ENCODE measurements at places on chromosomes 11 and 22. TPM values are rescaled to one million over a fixed set of nuclear protein-coding genes. Genes with fewer than 3 reads are reported as not detected.
A peak's percentile ranks its signal among the peaks of the same experiment; 100 is the strongest.

DNA sequence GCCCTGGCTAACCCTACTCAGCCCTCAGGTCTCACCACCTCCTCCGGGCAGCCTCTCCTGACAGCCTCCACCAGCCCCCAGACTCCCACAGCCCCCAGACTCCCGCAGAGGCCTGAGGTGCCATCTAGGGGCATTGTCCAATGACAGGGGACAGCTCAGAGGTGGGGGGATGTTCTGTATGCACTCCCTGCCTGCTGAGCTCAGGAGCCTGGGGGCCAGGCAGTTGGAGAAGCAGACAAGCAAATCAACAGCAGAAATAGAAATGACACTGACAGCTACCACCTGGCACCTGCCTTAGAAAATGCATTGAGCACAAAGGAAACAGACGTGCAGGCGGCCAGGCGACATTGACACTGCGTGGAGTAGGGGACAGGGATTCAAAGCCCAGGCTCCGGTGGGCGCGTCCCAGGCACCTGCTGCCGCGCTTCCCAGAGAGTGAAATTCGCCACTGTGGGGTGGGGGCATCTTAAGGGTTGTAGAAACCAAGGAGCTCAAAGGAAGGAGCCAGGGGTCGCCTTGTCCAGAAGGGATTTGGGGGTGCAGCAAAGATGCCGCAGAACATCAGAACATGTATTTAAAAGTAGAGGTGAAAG lies 22.5 kb upstream of the WNT7B start:
- no peaks in the 10 kb centered on the region for H3K36me3 ChIP-seq
- no peaks in the 10 kb centered on the region for H3K27me3 ChIP-seq
- no peak for DNase-seq
- H3K4me3 ChIP-seq, result no peak overlapping the region

INSC gene
- total RNA-seq, result 1.7 TPM

GRCh38 chr11:8671193-8671612 lies 11.3 kb downstream of the TRIM66 start:
- no peak overlapping the region for H3K4me3 ChIP-seq
- peaks cover 9% of the 10 kb centered on the region for H3K36me3 ChIP-seq
- peak overlapping the region; percentile 85 for H3K27ac ChIP-seq
- peaks cover 21% of the 10 kb centered on the region for H3K4me1 ChIP-seq

DNA sequence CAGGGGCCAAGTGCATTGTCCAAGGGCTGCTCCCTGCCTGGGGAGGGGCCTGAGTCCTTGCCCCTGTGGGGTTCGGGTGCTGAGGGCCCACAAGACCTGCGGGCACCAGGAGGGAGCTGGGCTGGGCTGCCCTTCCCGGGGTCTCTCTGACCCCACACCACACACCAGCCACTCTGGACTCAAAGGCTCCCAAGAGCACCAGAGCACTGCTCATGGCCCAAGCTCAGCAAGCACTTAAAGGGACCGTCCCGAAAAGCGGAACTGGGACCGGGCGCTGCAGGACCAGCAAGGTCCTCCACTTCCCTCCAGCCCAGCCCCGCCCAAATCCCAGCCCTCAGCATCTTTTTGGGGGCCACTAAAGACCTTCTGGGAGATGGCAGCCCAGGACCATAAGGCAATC lies 5.3 kb downstream of the LSP1 start:
- H3K27ac ChIP-seq, result no peak overlapping the region
- no peaks in the 10 kb centered on the region for H3K27me3 ChIP-seq
- H3K36me3 ChIP-seq, result no peaks in the 10 kb centered on the region
- H3K4me3 ChIP-seq, result no peak overlapping the region
- no peak for DNase-seq
- H3K4me1 ChIP-seq, result peaks cover 4% of the 10 kb centered on the region

DNA sequence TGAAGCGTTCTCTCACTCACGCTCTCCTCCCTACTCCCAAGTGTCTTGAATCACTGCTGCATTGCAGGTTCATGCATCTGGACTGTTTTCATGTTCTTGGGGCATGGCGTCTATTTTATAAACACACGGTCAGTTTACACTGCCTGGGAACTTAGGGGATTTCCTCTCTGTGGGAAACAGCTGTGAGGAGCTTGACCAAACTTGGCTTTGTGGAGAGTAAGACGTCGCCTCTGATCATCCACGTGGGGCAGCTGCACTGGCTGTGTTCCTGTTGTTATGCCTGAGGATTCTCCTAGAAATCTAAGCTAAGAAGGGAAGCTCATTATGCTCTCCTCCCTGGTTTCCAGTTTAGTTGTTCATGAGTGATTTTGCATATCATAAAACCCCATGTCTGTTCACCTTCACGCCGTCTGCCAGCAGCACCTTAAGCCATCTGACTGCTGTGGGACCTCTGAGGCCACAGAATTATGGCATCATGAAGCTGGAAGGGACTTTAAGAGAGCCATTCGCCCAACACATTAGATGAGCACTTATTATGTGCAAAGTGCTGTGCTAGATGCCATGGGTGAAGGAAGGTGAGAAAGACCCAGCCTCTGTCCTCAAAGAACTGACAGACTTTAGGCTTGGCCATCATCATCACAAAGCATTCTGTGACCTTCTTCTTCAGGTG lies 38.8 kb upstream of the POU2AF1 start:
- H3K4me1 ChIP-seq, result peaks cover 39% of the 10 kb centered on the region
- H3K4me3 ChIP-seq, result no peak overlapping the region
- no peaks in the 10 kb centered on the region for H3K36me3 ChIP-seq
- DNase-seq, result no peak
- no peaks in the 10 kb centered on the region for H3K27me3 ChIP-seq
- H3K27ac ChIP-seq, result peak overlapping the region; percentile 24

UBQLN3 gene
- not detected for total RNA-seq

GRCh38 chr11:117410861-117411710 lies 83.4 kb downstream of the CEP164 start:
- no peak overlapping the region for H3K27ac ChIP-seq
- no peaks in the 10 kb centered on the region for H3K27me3 ChIP-seq
- no peak overlapping the region for H3K4me3 ChIP-seq
- H3K4me1 ChIP-seq, result no peaks in the 10 kb centered on the region
- no peak for DNase-seq

GRCh38 chr11:47101406-47101805 lies 75.3 kb downstream of the ARFGAP2 start:
- H3K27me3 ChIP-seq, result no peaks in the 10 kb centered on the region
- H3K27ac ChIP-seq, result no peak overlapping the region
- no peaks in the 10 kb centered on the region for H3K4me1 ChIP-seq
- H3K4me3 ChIP-seq, result no peak overlapping the region
- DNase-seq, result no peak

GRCh38 chr11:122697636-122698167 lies 42.2 kb downstream of the UBASH3B start:
- DNase-seq, result no peak
- no peaks in the 10 kb centered on the region for H3K27me3 ChIP-seq
- no peaks in the 10 kb centered on the region for H3K4me1 ChIP-seq
- no peak overlapping the region for H3K27ac ChIP-seq
- H3K4me3 ChIP-seq, result no peak overlapping the region

LRRC74B gene
- total RNA-seq, result not detected

- peak overlapping the region; percentile 23 for H3K27ac ChIP-seq
- H3K27me3 ChIP-seq, result no peaks in the 10 kb centered on the region
- H3K4me3 ChIP-seq, result no peak overlapping the region
Measured at GRCh38 chr11:12723421-12724300, 49.4 kb downstream of the TEAD1 start.

DNA sequence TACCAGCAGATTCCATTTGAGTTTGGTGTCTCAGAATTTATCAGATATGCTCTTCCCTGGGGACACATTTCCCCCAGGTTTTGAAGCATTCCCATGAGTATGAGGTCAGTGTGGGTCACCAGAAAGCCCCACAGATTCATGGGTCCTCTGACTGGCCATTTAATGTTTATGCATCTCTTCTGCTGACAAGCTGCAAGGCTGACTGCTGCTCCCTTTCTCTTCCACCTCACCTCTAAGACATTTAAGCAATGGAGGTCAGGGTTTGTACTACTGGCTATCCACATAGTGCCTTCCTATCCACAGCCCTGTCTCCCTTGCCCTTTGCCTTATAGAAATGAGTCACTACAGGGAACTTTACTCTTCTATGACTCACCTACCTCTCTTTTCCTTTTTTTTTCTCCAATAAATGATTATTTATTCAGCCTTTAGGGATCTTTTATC lies 106.0 kb upstream of the TIMP3 start:
- DNase-seq, result no peak
- H3K27ac ChIP-seq, result no peak overlapping the region
- H3K4me3 ChIP-seq, result no peak overlapping the region
- H3K36me3 ChIP-seq, result no peaks in the 10 kb centered on the region
- H3K27me3 ChIP-seq, result no peaks in the 10 kb centered on the region

RCN1 gene
- total RNA-seq, result 51.5 TPM

DNA sequence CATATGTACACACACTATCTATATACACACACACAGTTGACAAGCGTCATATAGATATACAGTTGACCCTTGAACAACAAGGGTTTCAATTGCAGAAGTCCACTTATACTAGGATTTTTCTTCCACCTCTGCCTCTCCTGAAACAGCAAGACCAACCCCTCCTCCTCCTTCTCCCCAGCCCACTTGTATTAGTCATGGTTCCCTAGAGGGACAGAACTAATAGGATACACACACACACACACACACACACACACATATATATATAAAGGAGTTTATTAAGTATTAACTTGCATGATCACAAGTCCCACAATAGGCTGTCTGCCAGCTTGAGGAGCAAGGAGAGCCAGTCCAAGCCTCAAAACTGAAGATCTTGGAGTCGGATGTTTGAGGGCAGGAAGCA lies 92.9 kb downstream of the DHCR7 start:
- no peak overlapping the region for H3K27ac ChIP-seq
- no peak overlapping the region for H3K4me3 ChIP-seq
- no peak for DNase-seq

- no peak overlapping the region for H3K27ac ChIP-seq
- no peak for DNase-seq
- no peak overlapping the region for H3K4me3 ChIP-seq
- no peaks in the 10 kb centered on the region for H3K36me3 ChIP-seq
- no peaks in the 10 kb centered on the region for H3K27me3 ChIP-seq
Measured at GRCh38 chr11:56740107-56740506, 8.4 kb downstream of the OR9G4 start.

HBG1 gene
- total RNA-seq, result not detected

DNA sequence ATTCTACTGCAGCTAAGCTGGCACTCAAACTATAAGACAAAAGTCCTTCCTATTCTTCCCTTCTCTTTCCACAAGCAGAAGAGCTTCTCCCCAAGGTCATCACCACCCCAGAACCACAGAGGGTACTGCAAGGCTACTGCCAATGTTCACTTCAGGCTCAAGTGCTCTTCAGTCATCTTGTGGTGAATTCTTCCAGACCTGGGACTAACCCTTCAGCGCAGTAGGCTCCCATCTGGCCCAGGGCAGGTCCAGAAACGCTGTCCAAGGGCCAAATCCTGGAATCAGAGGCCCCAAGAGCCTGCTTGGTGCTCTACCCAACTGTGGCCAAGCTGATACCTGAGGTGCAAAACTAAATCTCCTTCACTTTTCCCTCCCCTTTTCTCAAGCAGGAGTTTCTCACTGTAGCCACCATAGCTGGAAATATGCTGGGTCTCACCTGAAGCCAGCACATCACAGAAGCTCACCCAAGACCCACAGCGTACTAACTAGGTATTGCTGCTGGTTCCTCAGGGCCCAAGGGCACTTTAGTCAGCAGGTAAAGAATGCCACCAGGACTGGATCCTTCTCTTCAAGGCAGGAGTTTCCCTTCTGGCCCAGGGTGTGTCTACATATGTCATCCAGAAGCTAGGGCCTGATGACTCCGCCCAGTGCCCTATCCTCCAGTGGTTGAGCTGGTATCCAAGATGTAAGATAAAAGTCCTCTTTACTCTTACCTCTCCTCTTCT lies 27.8 kb downstream of the FCHSD2 start:
- H3K36me3 ChIP-seq, result peaks cover 8% of the 10 kb centered on the region
- no peaks in the 10 kb centered on the region for H3K27me3 ChIP-seq
- DNase-seq, result no peak
- no peak overlapping the region for H3K4me3 ChIP-seq
- H3K27ac ChIP-seq, result no peak overlapping the region
- H3K4me1 ChIP-seq, result peaks cover 4% of the 10 kb centered on the region

SMTNL1 gene
- total RNA-seq, result not detected

GALNT18 gene
- total RNA-seq, result 41.3 TPM

DNA sequence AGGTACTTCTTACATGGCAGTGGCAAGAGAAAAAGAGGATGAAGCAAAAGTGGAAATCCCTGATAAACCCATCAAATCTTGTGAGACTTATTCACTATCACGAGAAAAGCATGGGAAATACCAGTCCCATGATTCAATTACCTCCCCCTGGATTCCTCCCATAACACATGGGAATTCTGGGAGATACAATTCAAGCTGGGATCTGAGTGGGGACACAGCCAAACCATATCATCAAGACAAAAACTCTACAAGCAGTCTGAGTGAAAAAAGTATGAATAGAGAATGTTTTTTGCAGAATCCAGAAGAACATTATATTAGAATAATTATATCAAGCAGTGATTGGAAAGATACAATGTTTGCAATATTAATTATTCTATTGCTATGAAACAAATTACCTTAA lies 893.7 kb downstream of the FAM181B start:
- DNase-seq, result no peak
- no peak overlapping the region for H3K4me3 ChIP-seq
- no peaks in the 10 kb centered on the region for H3K27me3 ChIP-seq
- H3K36me3 ChIP-seq, result no peaks in the 10 kb centered on the region

DNA sequence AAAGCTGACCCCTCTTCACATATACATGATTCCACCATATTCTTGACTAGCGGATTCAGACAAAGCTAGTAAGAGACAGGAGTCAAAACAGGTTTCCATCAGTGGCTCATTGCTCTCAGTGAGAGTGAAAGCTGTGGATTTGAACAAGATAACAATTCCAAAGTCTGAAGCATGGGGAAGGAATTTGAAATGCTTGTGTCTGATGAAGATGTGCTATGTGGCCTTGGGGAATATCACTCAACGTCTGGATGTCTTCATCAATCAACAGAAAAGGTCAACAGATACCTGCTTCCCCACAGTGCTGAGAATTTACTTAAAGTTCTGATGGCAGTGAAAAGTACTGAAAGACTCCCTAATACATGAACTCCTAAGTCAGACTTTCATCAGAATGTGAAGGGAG lies 46.9 kb upstream of the SESN3 start:
- H3K27ac ChIP-seq, result no peak overlapping the region
- no peaks in the 10 kb centered on the region for H3K36me3 ChIP-seq
- H3K4me1 ChIP-seq, result peaks cover 12% of the 10 kb centered on the region
- DNase-seq, result no peak

CLTCL1 gene
- total RNA-seq, result 6.3 TPM

All from esophagus muscularis mucosa (tissue), 4 donors.